SHP77 (cell line): ENCODE measurements at places on chromosomes 5 and 9.

DNA sequence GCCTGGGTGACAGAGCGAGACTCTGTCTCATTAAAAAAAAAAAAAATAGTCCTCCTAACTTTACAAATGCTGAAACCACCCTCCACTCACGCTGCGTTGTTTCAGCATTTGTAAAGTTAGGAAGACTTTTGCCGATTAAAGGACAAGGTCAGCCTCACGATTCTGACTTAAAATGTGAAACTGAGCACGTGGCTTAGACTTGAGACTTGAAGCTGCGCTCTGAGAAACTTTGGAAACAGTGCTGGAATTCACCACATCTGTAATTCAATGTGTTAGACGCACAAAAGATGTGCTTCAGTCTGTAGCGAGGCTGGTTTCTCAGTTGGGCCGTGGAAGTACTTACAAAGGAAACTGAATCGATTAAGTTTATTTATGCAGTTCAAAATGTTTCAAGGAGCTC, 25.0 kb upstream of the LAMC3 start:
- DNase-seq, result no peak

DNA sequence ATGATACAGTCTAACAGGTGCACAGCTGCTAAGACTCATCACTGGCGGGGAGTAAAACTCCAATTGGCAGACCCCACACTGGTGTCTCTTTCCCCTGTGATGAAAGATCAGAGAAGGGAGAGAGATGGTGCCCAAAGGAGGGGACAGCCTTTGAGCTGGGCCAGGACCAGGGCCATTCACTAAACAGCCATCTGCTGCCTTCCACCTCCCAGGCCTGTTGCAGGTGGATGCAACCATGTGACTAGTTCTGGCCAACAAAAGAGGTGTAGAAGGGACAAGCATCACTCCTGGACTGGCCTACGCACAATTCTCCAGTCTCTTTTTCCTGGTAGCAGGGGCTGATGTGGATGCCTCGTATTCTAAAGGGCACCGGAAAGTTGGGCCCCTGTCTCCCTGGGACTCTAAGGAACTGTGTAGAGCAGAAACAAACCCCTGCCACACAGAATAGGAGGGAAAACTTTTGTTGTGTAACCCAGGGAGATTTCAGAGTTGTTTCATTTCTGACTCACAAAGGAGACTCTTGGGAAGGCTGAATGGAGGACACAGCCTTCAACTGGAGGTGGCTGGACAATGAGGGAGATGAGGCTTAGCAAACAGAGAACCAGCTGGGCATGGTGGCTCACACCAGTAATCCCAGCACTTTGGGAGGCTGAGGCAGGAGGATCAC, 26.9 kb downstream of the TNIP1 start:
- no peak for DNase-seq

GRCh38 chr9:86846656-86847055, 100.7 kb downstream of the GAS1 start:
- no peak for DNase-seq

DNA sequence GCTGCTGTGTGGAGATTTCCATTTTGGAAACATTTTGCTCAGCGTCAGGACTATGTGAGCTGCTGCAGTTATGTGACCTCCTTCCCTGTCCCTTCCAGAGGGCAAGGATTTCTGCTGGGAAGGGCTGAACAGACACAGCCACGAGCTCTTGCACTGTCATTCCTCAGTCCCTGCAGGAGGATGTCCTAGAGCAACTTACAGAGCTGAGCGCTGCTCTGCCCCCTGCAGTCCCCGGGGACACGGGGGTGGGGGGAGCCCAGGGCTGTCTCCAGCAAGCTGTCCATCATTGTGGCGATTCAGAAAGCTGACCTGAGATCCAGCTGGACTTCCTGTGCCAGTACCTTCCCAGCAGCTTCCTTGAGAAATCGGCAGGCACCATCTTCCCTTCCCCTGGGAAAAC, 28.0 kb upstream of the MAP1B start:
- DNase-seq, result no peak

GRCh38 chr9:92961627-92962302, 14.4 kb downstream of the FGD3 start:
- no peak for DNase-seq

- DNase-seq, result no peak
Observed at GRCh38 chr5:177066224-177066623, 20.5 kb upstream of the FGFR4 start.

DNA sequence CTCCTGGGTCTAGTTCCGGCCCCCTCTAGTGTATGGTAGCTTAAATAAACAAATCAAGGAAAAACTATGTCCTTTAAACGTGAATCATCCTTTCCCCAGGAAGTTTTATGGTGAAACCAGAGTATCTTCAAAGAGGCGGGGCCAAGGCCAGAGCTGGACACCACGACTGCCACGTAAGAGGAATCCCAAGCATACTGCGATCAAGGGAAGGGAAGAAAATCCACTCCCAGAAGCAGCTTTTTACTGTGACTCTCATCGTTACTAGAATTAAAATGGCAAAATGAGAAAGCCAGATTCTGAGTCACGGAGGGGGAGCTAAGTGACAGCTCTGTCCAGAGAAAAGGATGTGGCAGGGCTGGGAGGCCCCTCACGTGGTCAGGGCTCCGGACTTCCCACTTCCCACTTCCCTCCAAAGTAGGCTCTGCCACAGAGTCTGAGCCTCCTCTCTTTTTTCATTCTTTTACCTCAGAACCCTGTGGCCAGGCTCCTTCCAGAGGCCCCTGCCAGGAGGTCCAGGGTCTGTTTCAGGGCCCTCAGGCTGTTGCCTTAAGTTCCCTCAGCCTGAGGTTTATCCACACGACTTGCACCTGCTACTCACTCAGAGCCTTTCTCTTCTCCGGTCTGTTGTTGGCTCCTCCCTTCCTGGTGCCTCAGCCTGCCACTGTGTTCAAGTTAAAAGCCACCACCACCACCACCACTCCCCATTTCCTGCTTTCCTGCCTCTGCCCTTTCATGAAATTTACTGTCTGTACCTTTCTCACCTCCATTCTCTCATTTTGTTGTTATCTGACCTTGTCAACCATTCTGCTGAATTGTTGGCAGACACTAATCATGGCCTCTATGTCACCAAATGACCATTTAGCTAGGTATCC, 1.4 kb upstream of the GLRX start:
- peak; percentile 56 for DNase-seq
